ENCODE measurements at places on chromosomes 2 and 18.

- DNase-seq, result no peak
These were observed 64.9 kb downstream of the ZNF521 start for GRCh38 chr18:25287106-25287505.

DNA sequence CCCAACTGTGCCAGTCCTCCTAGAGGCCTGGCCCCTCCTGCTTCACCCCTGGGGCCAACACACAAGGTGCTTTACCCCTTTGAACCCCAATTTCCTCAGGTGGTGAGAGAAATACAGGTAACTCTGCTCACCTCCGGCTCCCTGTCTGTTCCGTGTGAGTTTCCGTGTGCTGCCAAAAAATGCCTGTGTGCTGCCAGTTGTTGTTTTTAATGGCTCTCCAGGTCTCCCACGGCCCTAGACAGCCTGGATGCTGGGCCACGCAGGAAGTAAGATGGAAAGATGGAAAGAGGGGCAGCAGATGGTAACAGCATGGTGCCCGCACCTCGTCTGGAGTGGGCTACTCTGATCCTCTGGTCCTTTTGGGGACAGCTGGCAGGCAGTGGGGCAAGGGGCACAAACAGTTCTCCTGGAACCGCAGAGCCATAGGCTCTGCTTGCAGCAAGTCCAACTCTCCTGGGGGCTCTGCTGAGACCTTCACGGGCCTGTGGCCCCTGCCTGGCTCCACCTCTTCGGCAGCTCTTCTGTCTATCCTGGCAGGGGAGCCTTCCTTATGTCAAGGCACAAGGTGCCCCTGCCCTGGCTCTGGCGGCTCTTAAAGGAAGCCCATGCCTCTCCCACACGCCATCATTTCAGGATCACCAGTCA, 4.3 kb upstream of the ARHGEF4 start:
- no peak for DNase-seq

GRCh38 chr2:171545086-171545485, 22.8 kb downstream of the CYBRD1 start:
- DNase-seq, result no peak

GRCh38 chr2:64404002-64404731, 49.8 kb upstream of the LGALSL start:
- DNase-seq, result no peak

DNA sequence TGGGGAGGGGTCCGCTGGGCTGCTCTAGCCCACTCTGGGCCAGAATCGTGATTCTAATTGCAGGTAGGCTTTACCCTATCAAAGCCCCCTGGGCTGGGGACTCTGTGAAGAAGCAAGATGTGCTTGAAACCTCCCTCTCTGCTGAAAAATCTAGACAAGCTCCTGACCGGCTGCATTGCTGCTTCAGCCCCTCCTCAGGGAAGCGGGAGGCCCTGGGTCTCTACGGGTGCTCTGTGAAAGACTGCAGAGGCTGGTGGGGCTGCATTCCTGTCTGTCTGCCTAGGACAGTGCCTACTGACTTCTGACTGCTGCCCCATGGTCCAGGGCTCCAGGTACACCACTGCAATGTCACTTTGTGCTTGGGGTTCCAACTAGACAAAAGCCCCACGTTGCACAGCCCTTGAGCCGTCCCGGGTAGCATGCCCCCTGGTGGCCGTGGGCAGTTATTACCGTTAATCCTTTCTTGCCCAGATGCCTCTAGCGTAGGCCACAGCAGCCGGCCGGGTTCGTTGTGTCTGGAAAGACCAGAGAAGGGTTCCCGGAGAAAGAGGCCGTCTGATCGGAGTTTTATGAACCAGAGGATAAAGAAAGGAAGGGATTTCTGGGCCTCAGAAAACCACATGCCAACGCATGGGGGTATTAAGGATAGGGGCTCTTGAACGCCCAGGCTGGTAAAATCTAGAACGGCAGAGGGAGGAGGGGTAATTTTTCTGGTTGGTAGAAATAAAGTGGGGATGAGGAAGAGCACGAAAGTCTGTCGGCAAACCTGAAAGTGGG, 15.9 kb upstream of the C1QL2 start:
- peak; percentile 14 for DNase-seq

GRCh38 chr2:205768815-205769494, 86.7 kb downstream of the NRP2 start:
- DNase-seq, result no peak

DNA sequence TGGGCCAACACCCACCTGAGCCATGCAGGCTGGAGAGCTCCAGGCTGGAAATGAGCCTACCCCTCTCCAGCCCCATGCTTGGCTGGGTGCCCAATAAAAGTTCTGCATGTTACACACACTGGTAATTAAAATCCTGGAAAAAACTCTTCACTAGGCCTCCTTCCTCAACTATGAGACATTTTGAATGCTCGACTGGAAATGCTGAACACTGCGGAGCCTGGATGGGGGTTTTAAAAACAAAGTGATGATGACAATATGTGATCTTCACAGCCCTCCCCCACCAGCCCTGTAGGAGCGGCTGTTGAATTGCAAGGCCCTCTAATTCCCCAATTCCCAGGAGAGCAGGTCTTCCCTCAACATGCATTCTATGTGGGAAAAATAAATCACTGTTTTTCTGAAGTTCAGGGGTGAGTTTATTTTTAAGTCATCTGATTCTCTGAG, 179.2 kb downstream of the TTC32 start:
- no peak for DNase-seq

GRCh38 chr2:148063633-148064032, 42.7 kb downstream of the MBD5 start:
- no peak for DNase-seq

DNA sequence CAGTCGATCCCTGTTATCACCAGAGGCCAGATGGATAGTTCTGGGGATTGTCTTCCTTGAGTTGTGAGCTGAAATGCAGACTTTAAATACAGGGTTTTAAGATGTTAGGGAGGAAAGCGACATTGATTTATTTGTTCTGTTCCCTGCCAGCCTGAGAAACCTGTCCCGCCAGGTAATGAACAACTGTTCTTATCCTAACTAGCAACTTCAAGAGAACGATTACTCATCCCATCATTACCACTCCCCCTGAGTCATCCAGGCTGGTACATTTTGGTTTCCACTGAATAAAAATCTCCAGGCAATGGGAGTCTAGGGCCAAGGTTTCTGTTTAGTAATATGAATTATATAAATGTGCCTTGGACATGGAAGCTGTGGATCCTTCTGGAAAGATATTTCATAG, 131.2 kb downstream of the LYPD6B start:
- no peak for DNase-seq

GRCh38 chr2:28565720-28566295, 69.9 kb downstream of the PLB1 start:
- DNase-seq, result no peak

GRCh38 chr18:58177896-58178470, 134.0 kb downstream of the NEDD4L start:
- DNase-seq, result no peak

GRCh38 chr2:19474128-19474527, 115.7 kb upstream of the OSR1 start:
- DNase-seq, result no peak

All from stimulated activated CD4-positive, alpha-beta T cell treated with anti-CD3 and anti-CD28 coated beads, TNF-alpha, amount 100 ng/mL, for 1 hour (primary cell).